ENCODE measurements at places on chromosomes 11 and 22.

GRCh38 chr22:17741866-17742526 lies 32.3 kb downstream of the BID start:
- no peak for DNase-seq

DNA sequence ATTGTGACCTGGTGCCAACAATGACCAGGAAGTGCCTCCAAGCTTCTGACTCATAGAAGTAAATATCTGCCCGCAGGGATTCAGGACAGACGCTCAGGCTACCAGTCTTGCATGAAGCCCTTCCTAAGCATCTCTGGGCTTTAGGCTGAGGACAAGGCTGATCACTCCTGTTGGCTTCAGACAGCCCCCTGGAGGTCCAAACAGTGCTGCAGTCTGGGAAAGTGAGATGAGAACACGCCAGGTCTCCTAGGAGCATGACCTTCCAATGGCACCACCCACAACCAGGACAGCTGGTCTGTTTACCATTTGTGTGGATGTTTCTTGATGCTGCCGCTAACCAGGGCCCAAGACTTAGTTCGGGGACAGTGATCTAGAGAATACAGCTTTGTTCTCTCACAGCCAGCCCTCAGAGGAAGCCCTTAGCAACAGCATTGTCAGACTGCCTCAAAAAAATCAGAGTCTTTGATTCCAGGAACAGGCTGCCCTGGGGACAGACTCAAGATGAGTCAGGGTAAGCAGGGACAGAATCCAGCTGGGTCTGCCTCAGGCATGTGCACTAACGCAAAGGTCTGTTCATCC lies 111.2 kb downstream of the ZNF280B start:
- no peak for DNase-seq

GRCh38 chr11:65554057-65554818 lies 3.9 kb downstream of the LTBP3 start:
- DNase-seq = no peak

DNA sequence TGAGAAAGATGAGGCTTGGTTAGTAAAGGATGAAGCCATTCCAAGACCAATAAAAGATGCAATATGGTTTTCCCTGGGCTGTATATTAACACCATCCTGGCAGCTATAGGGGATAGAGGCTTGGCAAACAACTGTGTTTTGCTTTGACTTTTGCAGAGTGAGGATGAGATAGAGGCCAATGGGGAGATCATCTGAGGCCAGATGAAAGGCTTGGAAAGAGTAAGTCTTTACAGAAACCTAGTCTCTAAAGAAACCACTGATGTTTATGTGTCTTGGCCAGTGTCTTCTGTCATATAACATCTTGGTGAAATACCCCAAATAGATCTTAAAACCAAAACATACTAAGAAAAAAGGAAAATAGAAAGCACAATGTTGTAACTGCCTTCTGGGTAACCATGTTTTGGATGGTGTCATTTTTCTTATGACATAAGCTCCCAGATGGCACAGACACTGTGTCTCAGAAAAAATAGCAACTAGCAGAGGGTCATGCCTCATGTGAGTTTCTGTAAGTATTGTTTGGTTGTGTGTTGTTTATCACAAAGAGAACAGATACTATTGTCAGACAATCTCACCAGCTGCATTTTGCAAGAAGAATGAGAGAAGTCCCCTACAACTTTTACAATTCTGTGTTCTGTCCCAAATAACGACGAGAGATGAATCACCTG lies 305.4 kb downstream of the ST3GAL4 start:
- DNase-seq = no peak

- peak; percentile 32 for DNase-seq
Measured at GRCh38 chr11:66579017-66579606, 10.7 kb upstream of the CTSF start.
